Ovary (tissue), 10 donors: ENCODE measurements at places on chromosomes 2 and 18. TPM values are rescaled to one million over a fixed set of nuclear protein-coding genes. Genes with fewer than 3 reads are reported as not detected.

- H3K36me3 ChIP-seq = no peaks in the 10 kb centered on the region
- DNase-seq = no peak
- H3K4me3 ChIP-seq = no peak overlapping the region
- no peaks in the 10 kb centered on the region for H3K27me3 ChIP-seq
- H3K27ac ChIP-seq = no peak overlapping the region
Observed at GRCh38 chr2:44793322-44793870, 148.1 kb upstream of the SIX3 start.

DNA sequence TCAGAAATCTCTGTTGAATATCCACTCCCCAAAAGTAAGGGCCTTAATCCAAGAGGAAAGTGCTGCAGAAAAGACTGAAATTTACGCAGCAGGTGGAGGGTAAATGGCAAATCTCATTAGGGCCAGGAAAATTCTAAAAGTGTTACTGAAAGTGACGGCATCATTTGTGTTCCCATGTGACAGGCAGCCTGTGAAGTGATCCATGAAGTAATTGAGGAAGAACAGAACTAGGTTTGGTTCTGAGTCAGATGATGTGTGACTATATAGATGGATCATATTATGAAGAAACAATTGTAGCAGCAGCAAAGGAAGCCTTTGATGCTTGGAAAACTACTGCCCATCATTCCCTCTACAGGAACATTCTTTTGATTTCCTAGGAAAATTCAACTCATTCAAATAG lies 401.2 kb downstream of the TGIF1 start:
- H3K4me3 ChIP-seq = no peak overlapping the region
- H3K4me1 ChIP-seq = no peaks in the 10 kb centered on the region
- no peak overlapping the region for H3K27ac ChIP-seq
- DNase-seq = no peak
- H3K36me3 ChIP-seq = no peaks in the 10 kb centered on the region

The DCDC2C gene
- 0.95 TPM for total RNA-seq

The RND3 gene
- 16.8 TPM for total RNA-seq
